Glutamatergic neuron (in vitro differentiated cells): ENCODE measurements at places on chromosomes 12 and 14.

DNA sequence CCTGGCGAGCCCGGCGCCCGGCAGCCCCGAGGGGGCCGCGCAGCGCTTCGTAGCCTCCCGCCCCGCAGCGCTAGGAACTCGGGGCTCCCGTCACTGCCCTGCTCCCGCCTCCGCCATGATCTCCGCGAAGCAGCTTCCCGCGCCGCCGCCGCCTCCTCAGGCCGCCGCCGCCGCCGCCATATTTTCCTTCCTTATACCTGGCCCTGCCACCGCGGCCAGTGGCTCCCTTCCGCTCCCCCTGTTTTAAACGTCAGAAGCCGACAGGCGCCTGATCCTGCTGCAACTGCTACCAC lies 286 bp downstream of the PPP4R3A start:
- no peak for DNase-seq

- no peak for DNase-seq
Measured at GRCh38 chr14:29054119-29054518, 287.5 kb downstream of the FOXG1 start.

DNA sequence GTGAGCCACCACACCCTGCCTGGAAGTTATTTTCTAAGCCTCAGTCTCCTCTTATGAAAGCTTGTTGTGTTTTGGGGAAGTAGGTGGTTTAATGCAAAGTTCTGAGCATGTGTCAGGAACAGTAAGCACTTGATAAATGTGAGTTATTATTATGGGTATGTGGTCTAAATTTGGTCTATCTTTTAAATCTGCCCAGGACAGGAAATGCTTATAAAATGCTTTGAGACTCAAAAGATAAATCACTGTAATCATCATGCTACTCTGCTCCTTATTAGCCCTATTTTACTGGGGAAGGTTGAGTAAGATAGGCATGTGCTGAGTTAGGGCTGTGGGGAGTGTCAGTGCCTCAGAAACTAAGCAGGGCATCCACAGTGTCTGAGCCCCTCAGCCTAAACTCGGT lies 13.1 kb upstream of the SRSF5 start:
- DNase-seq: no peak

DNA sequence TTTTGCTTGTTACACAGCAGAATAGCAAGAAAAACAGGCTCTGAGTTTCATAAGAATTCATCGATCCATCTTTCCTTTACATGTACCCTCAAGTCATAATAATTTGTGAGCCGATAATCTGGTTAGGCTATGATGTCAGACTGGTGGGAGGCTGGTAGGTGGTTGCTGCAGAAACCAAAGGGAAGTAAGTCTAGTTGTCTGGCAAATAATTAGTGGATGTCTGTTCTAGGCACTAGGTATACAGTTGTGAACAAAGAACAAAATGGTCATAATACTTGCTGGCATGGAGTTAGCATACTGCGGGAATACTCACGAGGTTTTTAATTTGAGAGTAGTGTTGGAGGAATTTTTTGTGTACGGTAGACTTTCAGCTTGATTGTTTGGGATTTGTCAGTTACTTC lies 8.8 kb downstream of the SUSD6 start:
- DNase-seq: no peak

DNA sequence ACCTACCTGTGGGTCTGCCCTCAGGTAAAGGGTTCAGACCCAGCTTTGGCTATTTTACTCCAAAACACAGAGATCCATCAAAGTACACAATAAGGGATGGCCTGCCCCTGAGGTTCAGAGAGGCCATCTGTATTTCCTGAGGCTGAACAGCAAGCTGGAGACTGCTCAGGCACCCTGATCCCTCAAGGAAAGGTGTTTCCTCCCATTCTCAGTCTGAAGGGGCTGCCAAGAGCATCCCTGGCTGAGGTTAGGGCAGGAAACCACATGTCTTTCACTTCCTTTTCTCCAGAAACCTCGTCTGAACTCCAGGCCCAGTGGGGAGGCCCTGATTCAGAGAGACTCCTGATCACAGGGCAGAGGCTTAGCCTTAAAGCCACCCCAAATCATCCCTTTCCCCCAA lies 1.5 kb downstream of the RILPL1 start:
- no peak for DNase-seq

GRCh38 chr12:95337146-95337545 lies 119.5 kb downstream of the VEZT start:
- DNase-seq: no peak

DNA sequence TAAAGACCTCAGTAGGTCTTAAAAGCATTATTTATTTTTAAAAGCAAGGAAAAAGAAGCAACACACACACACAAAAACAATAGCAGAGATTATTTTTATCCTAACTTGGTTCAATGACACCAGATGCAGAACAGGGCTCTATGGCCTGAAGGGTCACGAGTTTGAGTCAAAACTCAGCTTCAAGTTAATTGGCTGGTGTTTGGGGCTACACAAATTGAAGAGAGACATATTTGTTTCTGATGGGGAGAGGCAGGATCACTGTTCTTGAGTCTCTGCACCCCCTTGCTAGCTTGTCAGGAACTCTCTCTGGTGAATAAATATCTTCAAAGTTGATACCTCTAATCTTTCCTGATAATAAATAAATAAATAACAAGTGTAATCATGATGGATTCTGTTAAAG lies 466.1 kb downstream of the PRKD1 start:
- no peak for DNase-seq

DNA sequence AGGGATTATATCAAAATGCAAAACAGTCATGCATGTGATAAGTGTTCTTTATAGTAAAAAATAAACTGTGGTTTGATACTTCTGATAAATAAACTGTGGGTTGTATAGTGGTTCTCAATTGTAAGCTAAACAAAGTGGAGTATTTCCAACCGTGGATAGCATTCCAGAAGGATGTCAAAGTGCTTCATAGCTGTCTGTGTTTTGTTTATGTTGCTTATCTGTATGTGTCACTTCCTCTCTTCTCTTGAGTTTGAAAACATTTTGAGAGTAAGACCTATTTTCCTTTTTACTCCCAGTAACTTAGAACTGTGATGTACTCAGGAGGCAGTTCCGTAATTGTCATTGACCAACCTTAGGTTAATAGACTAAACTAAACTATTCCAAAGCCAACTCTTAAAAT lies 415.8 kb downstream of the TMTC2 start:
- no peak for DNase-seq

DNA sequence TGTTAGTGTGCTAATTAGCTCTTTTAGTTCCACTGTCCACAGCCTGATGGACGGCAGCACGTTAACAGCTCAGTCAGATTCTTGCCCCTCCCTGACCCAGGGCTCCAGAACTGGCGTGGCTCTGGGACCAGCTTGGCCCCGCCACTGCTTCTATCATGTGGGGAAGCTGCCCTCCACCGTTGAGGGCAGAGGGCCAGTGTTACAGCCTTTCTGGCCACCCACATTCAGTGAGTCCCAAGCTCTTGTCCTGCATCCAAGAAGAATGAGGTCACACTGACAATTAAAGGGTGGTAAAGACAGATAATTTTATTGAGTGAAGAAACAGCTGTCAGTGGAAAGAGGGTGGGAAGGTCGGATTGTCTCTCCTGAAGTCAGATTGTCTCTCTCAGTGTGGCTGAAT lies 36.9 kb downstream of the BCL2L14 start:
- DNase-seq: no peak
